ENCODE measurements at places on chromosomes 4 and X. TPM values are rescaled to one million over a fixed set of nuclear protein-coding genes. Genes with fewer than 3 reads are reported as not detected.

DNA sequence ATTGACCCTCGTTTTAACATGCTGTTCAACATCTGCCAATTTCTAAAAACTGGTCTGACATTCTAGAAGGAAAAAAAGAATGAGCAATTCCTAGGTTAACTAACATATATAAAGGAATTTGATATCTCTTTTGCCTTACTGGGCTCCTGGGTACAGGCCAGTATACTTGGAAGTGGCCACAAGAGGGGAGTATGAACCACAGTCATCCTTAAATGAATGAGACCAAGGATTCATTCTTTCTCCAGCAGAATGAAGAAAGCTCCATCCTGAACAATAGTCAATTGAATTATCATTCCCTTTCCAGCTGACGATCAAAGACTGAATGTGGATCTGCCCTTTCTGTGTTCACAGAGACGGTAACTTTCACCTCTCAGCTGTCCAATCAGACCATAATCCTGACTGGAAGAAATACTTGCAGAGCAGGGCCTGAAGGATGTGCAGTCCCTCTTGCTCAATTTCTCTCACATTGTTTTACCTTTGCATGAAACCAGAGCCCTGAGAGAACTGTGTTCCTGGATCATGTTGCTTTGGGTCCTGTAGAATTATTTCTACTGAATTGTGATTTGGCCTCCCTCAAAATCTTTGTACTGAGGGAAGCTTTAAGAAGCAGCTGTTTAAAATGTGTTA lies 14.8 kb upstream of the SPARCL1 start:
- no peak for DNase-seq

GRCh38 chrX:53233536-53233935 lies 8.5 kb upstream of the KDM5C start:
- no peak for DNase-seq

- DNase-seq, result peak; percentile 70
Observed at GRCh38 chr4:4995103-4995907, 24.0 kb downstream of the CYTL1 start.

DNA sequence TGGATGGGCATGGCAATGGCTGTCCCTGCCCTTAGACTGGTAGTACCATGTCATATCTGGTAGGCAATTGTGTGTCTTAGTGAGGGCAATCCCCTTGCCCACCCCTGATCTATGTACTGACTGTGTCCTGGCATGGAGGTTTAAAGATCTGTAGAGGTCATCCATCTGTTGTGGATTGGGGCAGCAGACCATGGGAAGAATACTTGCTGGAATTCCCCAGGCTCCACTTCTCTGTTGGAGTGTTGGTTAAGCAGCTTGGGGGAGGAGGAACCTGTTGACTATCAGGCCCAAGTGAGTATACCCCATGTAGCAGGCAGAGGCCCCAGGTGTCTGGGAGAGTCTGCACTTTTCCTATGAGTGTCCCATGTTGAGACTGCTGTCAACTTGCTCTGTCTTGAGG lies 246.7 kb upstream of the DIPK2B start:
- no peak for DNase-seq

DNA sequence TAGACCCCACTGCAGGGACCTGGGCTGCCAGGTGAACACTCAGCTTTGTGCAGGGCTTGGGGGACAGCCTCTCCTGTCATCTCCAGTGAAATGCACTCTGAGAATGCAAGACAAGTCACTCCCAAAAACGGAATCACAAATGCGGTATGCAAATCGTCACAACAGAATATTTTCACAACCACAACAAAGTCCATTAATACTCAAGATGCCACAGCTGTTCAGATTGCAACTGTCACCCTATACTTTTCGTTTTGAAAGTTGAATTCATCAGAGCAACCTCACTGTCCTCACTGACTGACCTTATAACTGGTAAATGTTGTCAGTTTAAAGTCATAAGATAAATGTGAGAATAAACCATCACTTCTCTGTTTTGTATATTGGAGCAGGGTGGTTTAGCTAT lies 16.6 kb downstream of the JAKMIP1 start:
- no peak for DNase-seq

FGFRL1 gene
- total RNA-seq, result 15.2 TPM

CACNA1F gene
- not detected for total RNA-seq
